GM13977 (cell line): ENCODE measurements at places on chromosomes 2 and 18.

- no peak for DNase-seq
Observed at GRCh38 chr2:150484461-150485021, 2.9 kb downstream of the RND3 start.

- no peak for DNase-seq
Observed at GRCh38 chr2:212549463-212549862, 10.9 kb upstream of the ERBB4 start.

- DNase-seq, result no peak
Observed at GRCh38 chr2:75994759-75995158, 284.0 kb upstream of the GCFC2 start.

- DNase-seq, result no peak
Observed at GRCh38 chr2:46367286-46367685, 70.1 kb downstream of the EPAS1 start.

GRCh38 chr18:57276829-57277228 lies 75.5 kb upstream of the ST8SIA3 start:
- no peak for DNase-seq

DNA sequence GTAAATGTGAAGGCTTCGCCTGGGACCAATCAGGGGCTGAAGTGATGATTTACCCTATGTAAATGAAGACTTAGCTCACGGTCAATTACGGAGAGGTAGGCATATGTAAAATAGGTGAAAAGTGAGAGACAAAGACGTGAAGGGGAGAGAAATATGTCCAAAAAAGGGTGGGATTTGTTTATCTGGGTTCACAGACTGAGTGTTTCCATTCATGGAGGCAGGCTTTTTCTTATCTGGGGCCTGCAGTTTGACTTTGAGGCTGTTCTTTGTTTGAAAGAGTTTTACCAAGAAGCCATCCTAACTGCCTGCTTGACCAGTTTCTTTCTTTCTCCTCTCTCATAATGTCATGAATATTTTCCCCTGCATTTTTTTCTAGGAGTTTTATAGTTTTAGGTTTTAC lies 202.7 kb downstream of the NYAP2 start:
- DNase-seq, result no peak

DNA sequence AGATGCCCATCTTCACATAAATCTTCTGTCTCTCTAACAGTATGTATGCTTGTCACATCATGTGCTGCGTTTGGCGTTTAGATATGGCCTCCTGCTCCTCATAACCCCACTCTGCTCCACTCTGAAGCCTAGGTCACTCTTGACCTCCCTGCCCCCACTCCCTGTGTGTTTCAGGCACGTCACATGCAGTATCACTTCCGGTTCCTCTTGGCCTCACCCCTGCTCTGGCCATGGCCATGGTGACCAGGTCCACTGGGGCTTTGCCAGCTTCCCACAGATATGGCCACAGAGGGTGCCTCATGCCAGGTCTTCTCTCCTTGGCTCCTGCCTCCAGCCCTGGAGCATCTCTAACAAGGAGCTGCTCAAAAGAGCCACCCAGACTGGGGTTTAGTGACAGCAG lies 160.0 kb downstream of the RNF152 start:
- no peak for DNase-seq

DNA sequence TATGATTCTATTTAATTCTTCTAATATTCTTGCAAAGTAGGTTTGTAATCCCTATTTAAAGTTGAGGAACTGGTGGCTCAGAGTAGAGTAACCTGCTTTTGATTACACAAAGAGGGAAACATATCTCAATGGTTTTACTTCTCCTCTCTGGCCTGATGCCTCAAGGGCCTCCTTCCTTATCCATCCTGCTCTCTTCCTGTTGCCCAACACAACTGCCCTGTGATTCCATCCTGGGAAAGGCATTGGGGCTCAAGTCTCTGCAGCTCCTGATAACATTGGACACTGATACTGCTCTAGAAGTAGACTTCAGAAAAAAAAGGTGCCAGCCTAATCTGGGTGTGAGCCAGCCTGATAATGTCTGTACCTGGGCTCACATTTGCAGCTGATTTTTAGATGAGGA lies 75.8 kb downstream of the RDH14 start:
- no peak for DNase-seq

DNA sequence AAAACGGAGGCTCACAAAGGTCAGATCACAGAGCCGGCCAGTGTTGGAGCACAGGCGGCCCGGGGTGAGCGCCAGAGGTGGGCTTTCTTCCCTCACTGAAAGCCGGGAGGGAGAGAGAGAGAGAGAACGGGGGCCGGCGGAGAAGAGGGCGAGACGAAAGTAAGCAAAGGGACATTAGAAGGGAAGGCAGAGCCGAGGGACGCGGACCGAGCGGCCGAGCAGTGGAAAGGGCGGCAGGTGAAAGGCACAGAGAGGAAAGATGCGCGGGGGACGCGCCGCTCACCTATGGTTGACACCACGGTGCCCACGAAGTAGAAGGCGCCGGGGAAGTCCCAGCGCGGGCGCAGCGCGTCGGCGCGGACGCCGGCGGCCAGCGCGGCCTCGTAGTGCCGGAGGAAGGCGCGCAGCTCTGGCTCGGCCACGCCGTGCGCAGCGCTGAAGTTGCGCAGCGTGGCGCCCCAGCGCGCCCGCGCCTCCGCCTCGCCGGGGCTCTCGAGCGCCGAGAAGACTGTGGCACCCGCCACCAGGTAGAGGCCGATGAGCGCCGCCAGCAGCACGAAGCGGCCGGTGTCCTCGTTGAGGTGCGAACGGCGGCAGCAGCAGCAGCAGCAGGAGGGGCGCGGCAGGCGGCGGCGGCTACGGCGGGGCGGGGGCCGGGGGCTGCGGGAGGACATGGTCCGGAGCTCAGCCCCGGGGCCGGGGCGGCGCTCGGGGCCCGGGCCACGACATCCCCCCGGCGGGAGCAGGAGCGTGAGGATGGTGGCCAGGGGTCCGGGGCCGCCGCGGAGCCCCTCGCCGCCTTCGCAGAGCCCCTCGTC lies 166.9 kb downstream of the MSH2 start:
- peak; percentile 68 for DNase-seq

DNA sequence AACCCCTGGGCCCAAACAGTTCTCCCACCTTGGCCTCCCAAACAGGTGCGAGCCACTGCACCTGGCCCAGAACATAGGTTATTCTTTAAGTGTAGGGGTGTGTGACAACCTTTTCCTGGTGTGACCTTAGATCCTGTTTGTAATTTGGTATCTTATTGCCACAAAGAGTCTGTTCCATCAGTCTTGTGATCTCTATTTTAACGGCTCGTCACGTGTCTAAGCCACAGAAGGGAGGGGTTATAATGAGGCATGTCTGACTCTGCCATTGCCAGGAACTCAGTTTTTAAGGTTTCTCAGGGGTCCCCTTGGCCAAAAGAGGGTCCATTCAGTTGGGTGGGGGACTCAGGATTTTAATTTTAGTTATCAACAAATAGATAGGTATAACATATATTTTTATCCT lies 4.4 kb upstream of the ALS2 start:
- DNase-seq, result no peak

DNA sequence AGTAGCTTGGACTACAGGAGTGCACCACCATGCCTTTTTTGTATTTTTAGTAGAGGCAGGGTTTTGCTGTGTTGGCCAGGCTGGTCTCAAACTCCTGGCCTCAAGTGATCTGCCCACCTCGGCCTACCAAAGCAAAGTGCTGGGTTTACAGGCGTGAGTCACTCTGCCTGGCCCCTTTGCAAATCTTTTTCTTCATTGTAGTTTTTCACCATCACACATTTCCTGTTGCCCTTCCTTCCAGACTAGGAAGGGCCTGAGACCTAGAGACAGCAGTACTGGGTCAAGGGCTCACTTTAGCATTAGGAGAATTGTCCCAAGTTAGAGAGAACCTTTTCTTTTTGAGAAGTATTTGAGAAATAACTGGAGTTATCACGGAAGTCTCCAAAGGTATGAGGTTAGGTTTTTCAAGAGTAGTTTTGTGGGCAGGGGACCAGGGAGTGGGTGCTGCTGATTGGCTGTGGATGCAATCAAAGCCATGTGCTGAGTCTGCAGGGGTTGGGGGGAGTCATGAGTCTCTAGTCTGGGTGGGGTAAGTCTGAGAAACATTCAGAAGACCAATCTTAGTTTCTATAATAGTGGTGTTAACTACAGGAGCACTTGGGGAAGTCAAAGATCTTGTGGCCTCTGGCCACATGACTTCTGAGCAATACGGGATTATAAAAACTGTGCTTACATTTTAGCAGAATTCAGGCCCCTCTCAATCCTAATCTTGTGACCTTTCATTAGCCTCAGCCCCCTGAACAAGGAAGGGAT lies 23.7 kb downstream of the B3GNT2 start:
- DNase-seq, result no peak

DNA sequence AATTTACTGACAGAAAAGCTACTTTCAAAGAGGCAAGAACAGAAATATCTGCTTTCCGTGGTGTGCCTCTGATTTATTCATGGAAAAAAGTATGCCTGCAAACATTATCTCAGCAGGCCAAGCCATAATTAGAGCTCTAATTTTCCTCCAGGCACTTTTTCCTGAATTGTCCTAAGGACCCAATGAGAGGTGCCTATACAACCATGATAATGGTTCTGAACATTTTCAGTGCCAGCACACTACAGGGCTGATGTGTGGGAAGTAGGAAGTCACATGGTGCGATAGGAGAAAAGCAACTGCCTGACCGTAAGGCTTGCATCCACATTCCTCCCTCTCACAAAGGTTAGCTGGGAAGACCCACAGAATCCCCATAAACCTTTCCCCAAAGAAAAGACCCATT lies 45.9 kb upstream of the EGR4 start:
- DNase-seq, result no peak

- DNase-seq, result no peak
Observed at GRCh38 chr2:10460366-10460796, 12.3 kb upstream of the ODC1 start.

- no peak for DNase-seq
Observed at GRCh38 chr2:46547223-46548102, 68.1 kb downstream of the TMEM247 start.

- DNase-seq, result no peak
Observed at GRCh38 chr2:145691659-145692058, 1171.7 kb upstream of the ZEB2 start.

GRCh38 chr2:67399144-67399543 lies 2.0 kb downstream of the ETAA1 start:
- no peak for DNase-seq

DNA sequence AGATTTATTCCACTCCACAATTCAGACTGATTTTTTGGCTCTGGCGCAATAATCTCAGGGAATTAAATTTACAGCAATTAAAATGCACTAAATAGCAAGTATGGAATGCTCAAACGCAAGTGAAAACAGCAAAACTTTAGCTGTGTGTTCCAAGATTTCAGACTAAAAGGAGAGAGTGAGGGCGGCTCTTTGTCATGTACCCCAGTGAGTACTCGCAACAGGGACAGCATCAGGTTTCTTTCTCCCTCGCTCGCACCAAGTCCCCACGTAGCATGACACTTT lies 1.1 kb downstream of the ROCK2 start:
- no peak for DNase-seq

- DNase-seq, result no peak
Observed at GRCh38 chr2:165068487-165068757, 113.1 kb upstream of the SLC38A11 start.

GRCh38 chr2:27003857-27004256 lies 28.9 kb upstream of the TMEM214 start:
- no peak for DNase-seq

DNA sequence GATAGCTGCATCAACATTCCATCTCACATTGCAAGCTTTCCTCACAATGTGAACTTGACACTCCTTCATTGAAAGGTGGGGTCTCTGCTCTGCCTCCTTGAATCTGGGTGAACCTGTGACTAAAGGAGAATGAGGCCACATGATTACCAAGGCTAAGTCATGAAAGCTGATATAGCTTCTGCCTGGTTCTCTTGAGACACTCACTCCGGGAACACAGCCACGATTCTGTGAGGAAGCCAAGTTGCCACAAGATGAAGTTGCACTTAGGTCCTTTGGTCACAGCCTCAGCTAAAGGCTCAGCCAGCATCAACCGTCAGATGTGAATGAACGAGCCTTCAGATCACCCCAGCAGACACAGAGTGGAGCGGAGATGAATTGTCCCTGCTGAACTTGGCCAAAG lies 94.7 kb upstream of the FAM136A start:
- no peak for DNase-seq

GRCh38 chr2:128309280-128310093 lies 9.2 kb downstream of the HS6ST1 start:
- no peak for DNase-seq

GRCh38 chr18:45201489-45201888 lies 413.8 kb upstream of the SLC14A2 start:
- DNase-seq, result no peak

DNA sequence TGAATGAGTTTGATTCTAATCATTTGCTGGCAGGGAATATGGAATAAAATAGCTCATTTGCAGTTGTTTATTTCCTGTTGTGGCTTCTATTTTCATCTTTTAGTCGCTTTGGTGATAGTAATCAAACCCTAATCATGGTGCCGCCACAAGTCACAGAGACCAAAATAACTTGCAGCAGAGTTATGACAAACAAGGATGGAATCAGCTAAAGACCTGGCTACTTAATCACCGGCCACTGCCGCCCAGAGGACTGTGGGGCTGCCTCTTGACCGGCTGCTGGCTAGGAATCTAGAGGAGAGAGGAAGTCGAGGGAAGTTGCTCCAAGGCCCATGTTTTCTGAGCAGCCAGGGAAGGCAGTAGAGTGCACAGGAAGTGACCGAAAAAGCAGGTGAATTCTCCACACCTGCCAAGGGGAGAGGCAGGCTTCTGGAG lies 5.1 kb upstream of the SMAD7 start:
- no peak for DNase-seq

DNA sequence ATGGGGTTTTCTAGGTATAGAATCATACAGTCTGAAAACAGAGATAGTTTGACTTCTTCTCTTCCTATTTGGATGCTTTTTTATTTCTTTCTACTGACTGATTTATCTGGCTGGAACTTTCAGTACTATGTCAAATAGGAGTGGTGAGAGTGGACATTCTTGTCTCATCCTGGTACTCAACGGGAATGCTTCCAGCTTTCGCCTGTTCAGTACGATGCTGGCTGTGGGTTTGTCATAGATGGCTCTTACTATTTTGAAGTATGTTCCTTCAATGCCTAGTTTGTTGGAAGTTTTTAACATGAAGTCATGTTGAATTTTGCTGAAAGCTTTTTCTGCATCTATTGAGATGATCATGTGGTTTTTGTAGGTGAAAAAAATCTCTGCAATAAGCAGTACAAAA lies 730.4 kb downstream of the PLCL1 start:
- DNase-seq, result no peak

- DNase-seq, result no peak
Observed at GRCh38 chr18:44915213-44915612, 234.5 kb downstream of the SETBP1 start.
